ENCODE measurements at places on chromosomes 2 and 18.

DNA sequence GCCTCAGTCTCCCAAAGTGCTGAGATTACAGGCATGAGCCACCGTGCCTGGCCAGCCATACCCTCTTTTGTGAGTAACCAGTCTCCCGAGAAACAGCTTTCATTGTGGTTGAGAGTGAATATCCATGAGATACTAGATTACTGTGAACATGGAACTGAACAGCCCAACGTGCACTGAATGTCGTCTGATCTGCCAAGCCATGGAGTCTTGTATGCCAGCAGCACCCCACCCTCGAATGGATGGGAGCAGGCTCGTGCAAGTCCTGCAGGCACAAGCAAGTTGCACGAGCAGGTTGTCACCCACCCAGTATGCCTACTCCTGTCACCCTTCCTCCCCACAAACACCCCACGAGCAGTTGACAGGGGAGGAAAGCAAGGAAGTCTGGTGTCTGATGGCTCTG lies 36.5 kb upstream of the TFCP2L1 start:
- no peak for DNase-seq

GRCh38 chr2:1476617-1477195 lies 63.4 kb downstream of the TPO start:
- DNase-seq = no peak

- no peak for DNase-seq
Measured at GRCh38 chr2:118861242-118861641, 13.8 kb upstream of the EN1 start.

DNA sequence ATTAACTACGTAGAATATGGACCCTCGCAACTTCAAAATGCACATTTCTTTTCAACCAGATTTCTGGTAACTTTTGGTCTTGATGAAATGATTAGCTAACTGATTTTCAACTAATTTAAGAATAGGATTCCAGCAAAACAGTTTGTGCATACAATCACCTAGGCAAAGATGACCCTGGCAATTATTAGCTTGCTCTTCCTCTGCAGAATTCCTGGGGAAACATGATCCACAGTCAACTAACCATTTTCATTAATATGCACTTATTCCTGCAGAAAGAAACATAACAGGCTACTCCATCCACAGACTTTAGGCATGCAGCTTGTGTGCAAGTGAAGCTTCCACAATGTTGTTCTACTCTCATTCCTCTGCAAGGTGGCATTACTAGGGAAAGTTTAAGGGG lies 1150.8 kb upstream of the FANCL start:
- no peak for DNase-seq

DNA sequence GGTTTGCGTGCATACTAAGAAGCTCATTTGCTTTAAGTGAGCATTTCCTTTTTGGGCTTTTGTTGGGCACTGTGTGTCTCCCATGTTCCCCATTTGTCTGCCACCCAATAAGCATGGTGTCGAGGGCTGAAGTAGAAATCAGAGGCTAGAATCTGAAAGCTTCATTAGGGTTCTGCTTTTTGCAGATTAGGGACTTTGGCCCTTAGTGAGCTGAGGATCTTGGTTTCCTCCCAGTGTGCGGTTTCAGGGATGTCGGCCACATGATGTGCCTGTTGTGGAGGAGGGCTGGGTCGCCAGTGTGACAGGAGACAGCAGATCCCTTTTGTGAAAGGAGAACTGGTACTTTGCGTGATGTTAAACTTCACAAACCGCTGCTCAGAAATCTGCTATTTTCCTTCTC lies 41.1 kb downstream of the PLEKHB2 start:
- DNase-seq = no peak

DNA sequence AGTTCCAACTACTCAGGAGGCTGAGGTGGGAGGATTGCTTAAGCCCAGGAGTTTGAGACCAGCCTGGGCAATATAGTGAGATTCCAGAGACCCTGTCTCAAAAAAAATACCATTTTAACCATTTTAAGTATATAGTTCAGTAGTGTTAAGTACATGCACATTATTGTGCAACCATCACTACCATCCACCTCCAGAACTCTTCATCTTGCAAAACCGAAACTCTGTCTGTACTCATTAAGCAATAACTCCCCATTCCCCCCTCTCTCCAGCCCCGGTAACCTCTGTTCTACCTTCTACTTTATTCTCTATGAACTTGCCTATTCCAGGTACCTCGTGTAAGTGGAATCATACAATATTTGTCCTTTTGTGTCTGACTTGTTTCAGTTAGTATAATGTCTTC lies 86.4 kb downstream of the GFPT1 start:
- no peak for DNase-seq

DNA sequence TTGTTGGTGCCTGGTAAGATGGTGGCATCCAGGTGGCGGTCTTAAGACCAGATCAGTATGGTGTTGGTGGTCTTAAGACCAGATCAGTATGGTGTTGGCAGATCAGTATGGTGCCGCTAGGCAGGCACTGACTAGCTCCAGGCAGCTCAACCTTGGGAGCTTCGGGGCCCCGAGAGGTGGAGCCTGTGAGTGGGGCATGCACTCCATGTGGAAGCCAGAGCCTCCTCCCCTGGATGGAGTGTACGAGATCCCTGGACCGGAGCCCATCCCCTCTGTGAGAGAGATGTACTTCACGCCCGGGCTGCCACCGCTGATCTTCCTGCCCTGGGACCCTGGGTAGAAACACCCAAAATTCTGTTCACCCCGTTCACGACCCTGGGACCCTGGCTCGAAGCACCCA lies 19.0 kb downstream of the MALT1 start:
- no peak for DNase-seq

GRCh38 chr2:54604871-54605270 lies 118.6 kb upstream of the EML6 start:
- DNase-seq = peak; percentile 40

- no peak for DNase-seq
Measured at GRCh38 chr18:55031164-55031563, 71.9 kb upstream of the CCDC68 start.

GRCh38 chr2:54628418-54628817 lies 95.0 kb upstream of the EML6 start:
- DNase-seq = no peak

DNA sequence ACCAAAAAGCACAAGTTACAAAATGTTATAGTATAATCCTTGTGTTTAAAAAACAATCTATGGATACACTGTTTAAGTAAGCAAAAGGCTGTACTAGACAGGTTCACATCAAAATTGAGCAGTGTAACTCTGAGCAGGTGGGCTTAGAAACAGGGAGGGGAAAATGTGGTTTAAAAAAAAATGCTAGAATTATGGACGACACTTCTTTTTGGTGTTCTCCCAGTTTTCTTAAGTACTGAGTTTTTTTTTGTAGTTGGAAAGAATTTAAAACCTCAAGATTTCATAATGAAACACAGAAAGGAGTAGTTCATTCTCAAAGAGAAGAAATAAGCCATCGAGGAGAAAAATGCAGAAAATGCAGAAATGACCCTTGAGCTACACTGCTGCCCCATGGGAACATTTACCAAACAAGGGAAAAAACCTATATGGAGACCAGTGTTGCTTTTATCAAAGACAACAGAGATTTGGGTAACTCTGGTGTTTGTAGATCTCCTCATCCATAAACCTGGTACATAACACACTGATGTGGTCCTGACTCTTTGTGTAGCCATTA lies 100.7 kb downstream of the MYO5B start:
- no peak for DNase-seq

DNA sequence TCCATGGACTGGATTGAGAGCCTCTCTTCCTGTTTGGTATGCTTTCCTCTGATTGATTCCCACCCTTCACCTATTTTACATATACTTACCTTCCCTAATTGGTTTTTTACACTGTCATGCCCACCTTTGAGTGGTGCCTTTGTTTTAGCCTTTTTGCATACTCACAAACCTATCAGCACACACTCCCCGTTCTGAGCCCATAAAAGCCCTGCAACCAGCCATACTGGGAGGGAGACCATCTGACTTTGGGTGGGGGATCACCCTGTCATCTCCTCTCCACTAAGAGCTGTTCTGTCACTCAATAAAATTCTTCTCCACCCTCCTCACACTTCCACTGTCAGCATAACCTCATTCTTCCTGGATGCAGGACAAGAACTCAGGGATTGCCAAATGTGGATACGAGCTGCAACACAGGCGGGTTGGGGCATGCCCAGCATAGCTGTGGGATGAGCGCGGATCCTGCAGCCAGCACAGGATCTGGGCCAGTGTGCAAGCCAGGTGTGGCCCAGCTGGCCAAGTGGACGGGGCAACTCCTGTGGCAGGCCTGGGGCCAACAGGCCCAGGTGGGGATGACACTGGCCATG lies 9.4 kb upstream of the MOB1A start:
- no peak for DNase-seq

GRCh38 chr2:178173657-178174056 lies 20.7 kb upstream of the OSBPL6 start:
- DNase-seq = no peak

GRCh38 chr2:85324639-85325465 lies 2.9 kb downstream of the TGOLN2 start:
- no peak for DNase-seq

- no peak for DNase-seq
Measured at GRCh38 chr2:41087946-41088345, 636.1 kb upstream of the SLC8A1 start.

DNA sequence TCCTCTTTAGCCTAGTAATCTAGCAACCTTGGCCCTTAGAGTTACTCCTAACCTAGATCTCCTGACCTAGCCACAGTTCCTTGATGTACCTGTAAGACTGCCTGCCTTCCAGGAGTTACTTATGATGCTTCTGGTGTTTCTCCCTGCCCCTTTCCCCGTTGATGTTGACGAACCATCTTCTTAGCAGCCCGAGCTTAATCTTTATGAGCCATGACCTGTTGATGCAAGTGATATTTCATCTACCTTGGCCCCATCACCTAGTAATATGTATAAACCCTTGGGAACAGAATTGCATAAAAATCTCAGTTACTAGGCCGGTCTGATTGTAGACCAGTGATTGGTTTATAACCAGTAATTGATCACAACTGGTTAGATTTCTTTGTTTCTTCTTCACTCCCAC lies 2.7 kb downstream of the IMPACT start:
- DNase-seq = no peak

DNA sequence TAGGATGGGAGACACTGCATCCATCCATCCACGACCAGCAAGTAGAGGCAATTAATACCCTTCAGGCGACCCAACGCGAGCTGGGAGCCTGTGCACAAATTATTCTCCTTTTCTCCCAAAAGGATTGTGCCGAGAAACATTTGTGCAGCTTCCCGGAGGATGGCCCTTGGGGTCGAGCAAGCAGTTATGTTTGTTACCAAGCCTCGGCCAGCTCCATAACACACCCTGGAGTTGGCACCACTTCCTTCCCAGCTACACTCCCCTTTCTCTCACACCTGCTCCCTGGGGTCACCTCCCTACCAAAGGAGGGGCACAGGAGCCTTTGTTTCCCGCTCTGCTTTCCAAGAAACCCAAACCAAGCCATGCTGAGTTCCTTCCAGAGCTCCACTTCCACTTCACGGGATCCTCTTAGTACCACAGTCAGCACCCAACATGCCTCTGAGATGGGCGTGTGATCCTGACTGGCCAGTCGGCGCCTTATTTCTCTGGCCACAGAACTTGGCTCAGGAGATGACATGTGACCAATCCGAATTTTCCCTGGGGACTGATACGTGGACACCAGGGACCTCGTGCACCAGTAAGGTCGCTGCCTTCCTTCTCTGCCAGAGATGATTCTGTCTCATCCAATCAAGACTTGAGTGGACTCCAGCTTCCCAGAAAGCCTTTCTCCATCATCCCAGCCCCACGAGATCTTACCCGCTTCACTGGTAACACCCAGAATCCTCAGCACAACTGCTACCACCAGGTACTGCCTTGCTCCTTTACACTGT lies 28.5 kb downstream of the GPR55 start:
- DNase-seq = no peak

DNA sequence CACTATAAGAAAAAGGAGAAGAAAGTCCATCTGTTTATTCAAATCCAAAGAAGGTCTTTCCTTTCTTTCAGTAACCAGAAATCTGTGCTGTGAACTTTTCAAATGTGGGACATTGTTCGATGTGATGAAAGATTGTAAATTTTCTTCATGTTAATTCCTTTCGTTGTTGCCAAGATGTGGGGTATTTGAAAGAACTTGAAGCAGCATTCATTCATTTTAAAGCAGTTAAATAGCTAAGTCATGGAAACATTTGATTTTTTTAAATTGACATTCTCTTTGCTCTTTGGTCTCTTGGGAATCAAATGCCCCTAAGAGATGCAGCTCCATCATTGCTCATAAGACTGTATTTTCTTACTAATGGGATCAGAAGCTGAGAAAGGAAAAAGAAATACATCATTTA lies 93.7 kb upstream of the EHBP1 start:
- no peak for DNase-seq

- peak; percentile 7 for DNase-seq
Measured at GRCh38 chr2:215652388-215652787, 216.5 kb upstream of the FN1 start.

DNA sequence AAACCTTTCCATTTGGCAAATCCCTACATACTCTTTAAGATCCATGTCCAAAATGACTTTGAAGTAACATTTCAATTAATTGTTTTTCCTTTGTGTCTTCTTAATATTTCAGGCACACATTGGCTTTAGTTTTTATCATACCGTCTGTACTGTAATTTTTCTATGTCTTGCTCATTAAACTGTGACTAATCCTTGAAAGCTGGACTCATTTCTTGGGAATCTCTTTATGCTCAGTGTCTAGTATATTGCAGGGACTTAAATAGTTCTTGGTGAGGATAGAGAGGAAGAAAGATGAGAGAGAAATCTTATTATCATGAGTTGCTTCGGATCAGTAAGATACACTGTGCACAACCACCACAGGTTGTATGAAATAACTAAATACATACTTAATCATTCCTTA lies 448.3 kb upstream of the ST6GAL2 start:
- no peak for DNase-seq

DNA sequence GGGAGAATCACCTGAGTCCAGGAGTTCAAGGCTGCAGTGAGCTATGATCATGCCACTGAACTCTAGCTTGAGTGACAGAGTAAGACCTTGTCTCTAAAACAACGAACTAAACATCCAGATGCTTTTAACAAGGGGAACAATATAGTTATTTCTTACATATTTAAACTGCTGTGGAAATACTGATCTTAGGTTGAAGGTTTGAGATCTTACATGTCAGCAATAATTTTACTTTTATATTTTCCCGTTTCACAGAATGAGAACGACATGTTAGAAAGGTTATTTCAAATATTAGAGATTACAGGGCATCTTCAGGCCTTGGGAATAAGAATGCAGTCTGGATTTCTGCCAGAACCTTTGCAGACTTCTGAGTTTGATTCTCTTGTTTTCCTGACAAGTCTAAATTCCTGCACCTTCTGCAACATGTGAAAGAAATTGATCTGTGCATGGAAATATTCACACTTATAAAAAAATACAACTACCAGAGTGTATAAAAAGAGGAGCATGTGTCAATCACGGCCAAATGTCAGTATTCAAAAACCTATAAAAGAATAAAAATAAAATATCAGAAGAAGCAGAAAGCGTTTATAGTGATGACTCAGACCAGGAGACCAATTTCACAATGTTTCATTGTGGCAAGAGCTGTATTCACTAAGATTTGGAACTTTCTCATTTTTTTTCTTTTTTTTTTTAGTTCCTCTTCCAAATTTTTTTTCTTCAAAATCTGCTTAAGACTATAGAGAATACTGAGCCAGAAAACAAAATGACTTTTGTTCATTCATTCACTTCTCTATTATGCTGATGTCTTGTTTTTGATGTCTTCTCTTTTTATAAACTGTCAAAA lies 29.6 kb downstream of the COLEC12 start:
- DNase-seq = no peak

- DNase-seq = peak; percentile 95
Measured at GRCh38 chr2:19362755-19363473, 4.5 kb upstream of the OSR1 start.

GRCh38 chr2:53985646-53986045 lies 14.9 kb upstream of the PSME4 start:
- no peak for DNase-seq

All from eye (tissue), 1 donor.